ENCODE measurements at places on chromosomes 16 and 17.

DNA sequence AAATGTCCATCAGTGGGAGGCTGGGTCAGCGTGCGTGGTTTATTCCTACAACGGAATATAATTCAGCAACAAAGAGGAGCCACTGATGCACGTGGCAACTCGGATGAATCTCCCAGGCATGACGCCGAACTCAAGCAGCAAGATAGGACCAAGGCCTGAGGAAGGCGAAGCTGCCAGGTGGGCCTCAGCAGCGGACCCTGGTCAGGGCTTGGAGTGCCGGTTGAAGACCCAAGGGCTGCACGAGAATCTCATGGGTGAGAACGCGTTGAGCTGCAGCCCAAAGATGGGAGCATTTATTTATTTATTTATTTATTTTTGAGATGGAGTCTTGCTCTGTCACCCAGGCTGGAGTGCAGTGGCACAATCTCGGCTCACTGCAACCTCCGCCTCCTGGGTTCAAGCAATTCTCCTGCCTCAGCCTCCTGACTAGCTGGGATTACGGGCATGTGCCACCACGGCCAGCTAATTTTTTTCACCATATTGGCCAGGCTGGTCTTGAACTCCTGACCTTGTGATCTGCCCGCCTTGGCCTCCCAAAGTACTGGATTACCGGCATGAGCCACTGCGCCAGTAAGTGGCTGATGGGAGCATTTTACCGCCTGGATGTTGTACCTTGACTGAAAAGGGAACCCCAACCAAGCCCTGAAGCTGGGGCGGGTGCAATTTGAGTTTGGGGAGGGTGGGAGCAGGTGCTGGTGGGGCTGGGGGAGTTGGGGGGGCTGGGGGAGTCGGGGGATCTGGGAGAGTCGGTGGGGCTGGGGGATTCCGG, 18.1 kb upstream of the BAHCC1 start:
- no peak for DNase-seq

- no peak for DNase-seq
These were observed 229.2 kb downstream of the MSI2 start for GRCh38 chr17:57485566-57485865.

- no peak for DNase-seq
These were observed 427.5 kb downstream of the CDH13 start for GRCh38 chr16:83054283-83054682.

- DNase-seq = no peak
These were observed 233.9 kb downstream of the MRTFB start for GRCh38 chr16:14304891-14305460.

- no peak for DNase-seq
These were observed 19.7 kb downstream of the APPBP2 start for GRCh38 chr17:60506312-60506711.

DNA sequence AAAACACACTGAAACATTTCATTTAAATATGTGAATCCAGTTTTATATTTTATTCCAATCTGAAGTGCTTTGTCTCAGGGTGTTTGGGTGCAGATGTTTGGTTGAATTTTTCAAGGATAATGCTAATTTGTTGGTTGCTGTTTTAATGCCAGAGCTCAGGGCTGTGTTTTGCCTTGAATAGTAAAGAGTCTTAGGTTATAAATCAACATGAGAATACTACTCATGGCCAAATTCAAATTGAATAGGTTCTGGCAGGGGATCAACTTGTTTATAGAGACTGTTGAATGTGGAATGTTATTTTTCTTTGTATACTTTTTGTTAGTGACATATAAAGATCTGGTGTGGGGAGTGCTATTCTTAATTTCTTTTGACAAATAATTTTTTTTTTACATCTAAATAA, 18.8 kb downstream of the TOM1L1 start:
- no peak for DNase-seq

DNA sequence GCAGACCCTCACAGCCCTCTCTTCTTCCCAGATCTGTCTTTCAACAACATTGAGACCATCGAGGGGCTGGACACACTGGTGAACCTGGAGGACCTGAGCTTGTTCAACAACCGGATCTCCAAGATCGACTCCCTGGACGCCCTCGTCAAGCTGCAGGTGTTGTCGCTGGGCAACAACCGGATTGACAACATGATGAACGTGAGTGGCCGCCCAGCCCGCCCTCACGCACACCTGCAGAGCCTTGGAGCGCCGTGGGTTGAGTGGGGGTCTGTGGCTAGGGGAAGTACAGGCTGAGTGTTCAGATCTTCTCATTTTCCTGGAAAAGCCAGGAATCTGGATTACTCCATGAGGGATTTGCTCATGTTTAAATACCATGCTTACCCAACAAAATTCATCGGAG, 15.2 kb downstream of the DRC3 start:
- no peak for DNase-seq

DNA sequence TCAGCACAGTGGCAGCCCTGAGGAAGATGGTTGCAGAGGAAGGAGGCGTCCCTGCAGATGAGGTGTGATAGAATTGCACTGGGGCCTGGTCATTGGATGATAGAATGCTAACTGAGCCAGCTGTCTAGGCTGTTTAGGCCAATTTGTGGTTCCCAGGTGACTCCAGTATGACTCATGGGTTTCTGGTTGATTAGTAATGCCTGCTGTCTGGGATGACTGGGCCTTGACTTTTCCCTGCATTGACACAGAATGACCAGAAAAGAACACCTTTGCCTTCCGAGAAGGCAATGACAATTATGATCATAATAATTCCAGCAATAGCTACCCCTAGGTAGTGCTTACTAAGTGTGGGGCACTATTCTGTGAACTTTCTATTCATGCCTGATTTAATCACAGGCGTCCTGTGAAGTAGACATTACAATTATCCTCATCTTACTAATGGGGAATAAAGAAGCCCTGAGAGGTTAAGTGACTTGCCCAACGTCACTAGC, 31.5 kb downstream of the USP43 start:
- DNase-seq = no peak

DNA sequence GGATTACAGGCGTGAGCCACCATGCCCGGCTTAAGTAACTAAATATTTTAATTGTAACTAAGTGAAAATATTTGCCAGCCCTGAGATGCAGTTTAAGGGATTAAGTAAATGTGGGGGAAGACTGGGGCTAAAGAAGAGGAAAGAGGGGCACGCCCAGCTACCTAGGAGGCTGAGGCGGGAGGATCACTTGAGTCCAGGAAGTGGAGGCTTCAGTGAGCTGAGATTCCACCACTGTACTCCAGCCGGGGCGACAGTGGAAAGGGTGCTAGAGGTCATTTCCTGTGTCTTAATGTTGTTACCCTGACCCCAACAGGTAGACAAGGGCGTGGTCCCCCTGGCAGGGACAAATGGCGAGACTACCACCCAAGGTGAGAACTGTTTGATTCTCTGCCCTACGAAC, 2.8 kb downstream of the ALDOA start:
- no peak for DNase-seq

GRCh38 chr17:62444063-62444462, 20.4 kb downstream of the METTL2A start:
- DNase-seq = no peak

GRCh38 chr16:11621920-11622651, 35.4 kb upstream of the LITAF start:
- DNase-seq = no peak

DNA sequence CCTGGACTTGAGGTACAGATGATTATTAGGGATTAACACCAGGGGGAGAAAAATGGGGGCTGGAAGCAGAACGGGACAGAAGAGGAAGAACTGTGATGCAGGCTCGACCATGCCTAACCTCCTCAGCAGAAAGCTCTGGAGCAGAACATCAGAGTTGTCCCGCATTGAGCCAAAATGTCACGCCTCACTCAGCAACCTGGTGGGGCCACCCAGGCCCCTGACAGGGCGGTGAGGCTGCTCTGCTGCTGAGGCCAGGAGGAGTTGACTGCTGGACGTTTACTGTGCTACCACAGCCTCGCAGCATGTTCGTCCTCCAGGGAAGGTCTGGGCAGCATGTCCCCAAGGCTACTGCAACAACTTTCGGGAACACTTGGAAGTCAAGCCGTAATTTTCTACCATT, 6.5 kb upstream of the ULK2 start:
- no peak for DNase-seq

- no peak for DNase-seq
These were observed 280.8 kb upstream of the IRX5 start for GRCh38 chr16:54649876-54650275.

GRCh38 chr16:12315330-12316136, 339.0 kb downstream of the SNX29 start:
- no peak for DNase-seq

GRCh38 chr17:57528058-57528451, 217.0 kb downstream of the CCDC182 start:
- DNase-seq = no peak

- no peak for DNase-seq
These were observed 12.7 kb upstream of the COTL1 start for GRCh38 chr16:84630446-84631152.

GRCh38 chr17:16406742-16407674, 8.4 kb upstream of the TRPV2 start:
- no peak for DNase-seq

GRCh38 chr16:81633680-81634379, 145.3 kb upstream of the PLCG2 start:
- no peak for DNase-seq

DNA sequence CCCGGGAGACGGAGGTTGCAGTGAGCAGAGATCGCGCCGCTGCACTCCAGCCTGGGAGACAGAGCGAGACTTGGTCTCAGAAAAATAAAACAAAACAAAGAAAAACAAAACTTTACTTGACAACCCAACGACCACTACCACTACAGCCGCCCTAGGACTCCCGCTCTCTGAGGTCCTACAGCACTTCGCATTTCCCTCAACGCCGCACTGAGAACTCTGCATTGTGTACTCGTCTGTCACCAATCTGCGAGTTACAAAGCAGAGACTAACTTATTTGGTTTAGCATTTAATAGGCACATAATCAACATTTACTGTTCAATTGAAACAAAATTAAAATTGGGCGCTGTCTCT, 479 bp upstream of the ZNF207 start:
- no peak for DNase-seq

GRCh38 chr17:5439446-5439764, 450 bp upstream of the C1QBP start:
- no peak for DNase-seq

GRCh38 chr16:89600956-89601355, 12.5 kb upstream of the DPEP1 start:
- no peak for DNase-seq

DNA sequence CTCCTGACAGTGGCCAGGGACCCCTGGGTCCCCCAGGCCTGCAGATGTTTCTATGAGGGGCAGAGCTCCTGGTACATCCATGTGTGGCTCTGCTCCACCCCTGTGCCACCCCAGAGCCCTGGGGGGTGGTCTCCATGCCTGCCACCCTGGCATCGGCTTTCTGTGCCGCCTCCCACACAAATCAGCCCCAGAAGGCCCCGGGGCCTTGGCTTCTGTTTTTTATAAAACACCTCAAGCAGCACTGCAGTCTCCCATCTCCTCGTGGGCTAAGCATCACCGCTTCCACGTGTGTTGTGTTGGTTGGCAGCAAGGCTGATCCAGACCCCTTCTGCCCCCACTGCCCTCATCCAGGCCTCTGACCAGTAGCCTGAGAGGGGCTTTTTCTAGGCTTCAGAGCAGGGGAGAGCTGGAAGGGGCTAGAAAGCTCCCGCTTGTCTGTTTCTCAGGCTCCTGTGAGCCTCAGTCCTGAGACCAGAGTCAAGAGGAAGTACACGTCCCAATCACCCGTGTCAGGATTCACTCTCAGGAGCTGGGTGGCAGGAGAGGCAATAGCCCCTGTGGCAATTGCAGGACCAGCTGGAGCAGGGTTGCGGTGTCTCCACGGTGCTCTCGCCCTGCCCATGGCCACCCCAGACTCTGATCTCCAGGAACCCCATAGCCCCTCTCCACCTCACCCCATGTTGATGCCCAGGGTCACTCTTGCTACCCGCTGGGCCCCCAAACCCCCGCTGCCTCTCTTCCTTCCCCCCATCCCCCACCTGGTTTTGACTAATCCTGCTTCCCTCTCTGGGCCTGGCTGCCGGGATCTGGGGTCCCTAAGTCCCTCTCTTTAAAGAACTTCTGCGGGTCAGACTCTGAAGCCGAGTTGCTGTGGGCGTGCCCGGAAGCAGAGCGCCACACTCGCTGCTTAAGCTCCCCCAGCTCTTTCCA, 25.1 kb downstream of the C1QTNF1 start:
- DNase-seq = no peak

- no peak for DNase-seq
These were observed 49.0 kb downstream of the NT5M start for GRCh38 chr17:17351901-17352781.

DNA sequence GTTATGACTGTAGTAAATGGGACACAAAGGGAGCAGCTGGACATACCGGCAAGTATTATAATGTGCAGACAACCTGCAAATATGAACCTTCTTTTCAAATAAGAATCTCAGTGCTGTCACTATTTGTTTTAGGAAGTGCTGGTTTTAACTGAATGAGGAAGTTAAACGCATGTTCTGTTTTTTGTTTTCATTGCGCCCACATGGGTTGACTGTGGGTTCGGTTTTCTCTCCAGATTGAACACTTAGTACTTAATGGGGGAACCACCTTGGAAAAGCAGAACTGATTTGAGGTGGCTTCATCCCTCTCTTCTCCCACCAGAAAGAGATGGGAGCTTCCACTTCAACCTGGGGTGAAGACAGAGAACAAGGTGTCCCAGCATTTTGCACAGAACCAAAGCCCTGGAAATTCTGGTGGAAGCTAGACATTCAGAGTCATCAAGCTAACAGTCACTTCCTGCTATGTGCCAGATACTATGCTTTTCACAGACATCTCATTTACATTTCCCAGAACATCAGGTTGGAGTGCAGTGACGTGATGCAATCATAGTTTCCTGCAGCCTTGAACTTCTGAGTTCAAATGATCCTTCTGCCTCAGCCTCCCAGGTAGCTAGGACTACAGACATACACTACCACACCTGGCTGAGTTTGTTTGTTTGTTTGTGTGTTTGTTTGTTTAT, 149.8 kb downstream of the CDH13 start:
- no peak for DNase-seq

- DNase-seq = no peak
These were observed 33.4 kb upstream of the GOSR2 start for GRCh38 chr17:46889519-46889918.

DNA sequence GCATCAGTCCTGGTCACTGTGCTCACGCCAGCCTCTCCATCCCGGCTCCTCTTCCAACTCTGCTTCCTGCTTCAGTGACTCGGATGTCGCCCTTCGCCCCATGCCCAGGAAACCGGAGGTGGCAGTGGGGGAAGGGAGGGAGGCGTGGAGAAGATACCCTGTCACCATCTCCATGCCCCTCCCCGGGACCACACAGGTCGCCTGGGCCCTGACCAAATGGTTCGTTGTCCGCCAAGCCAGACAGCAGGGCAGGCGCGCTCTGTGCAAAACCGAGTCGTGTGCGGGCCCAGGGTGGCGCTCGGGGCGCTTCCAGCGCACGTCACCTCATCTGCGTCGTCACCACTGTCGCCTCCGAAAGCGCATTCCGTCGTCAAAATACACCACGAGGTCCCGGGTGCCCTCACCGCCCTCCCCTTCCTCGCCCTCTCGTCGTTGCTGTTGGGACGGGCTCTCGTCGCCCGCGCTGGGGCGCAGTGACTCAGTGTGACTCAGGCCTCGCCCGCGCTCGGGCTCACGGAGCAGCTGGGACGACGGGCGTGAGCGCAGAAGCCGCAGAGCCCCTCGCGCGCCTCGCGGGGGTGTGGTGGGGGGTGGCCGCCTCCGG, 39.2 kb downstream of the ZNF778 start:
- DNase-seq = no peak

GRCh38 chr17:8326511-8327302, 12.9 kb upstream of the ODF4 start:
- no peak for DNase-seq

Data from iPS DF 19.7 (cell line).